NCI-H1105 treated with DMSO at 0.1 percent for 48 hours (cell line): ENCODE measurements at places on chromosomes 5 and 9.
A peak's percentile ranks its signal among the peaks of the same experiment; 100 is the strongest.

DNA sequence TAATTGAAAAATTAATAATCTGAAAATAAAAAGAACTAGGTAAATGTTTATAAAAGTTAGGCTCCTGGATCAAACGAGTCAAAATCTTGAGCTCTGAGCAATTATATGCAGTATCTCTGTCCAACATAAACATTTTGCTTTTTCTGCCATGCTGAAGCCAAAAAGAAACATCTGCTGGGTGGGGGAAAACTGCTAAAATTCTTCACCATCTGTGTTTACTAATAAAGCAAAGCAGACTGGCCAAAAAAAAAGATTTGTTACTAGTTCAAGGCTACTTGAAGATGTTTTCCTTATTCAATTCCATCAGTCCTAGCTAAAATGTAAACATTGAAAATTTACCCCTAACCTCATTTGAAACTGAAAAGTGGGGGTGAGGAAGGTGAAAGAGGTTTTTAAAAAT is 29.7 kb downstream of the GTF3C4 start:
- DNase-seq: no peak

DNA sequence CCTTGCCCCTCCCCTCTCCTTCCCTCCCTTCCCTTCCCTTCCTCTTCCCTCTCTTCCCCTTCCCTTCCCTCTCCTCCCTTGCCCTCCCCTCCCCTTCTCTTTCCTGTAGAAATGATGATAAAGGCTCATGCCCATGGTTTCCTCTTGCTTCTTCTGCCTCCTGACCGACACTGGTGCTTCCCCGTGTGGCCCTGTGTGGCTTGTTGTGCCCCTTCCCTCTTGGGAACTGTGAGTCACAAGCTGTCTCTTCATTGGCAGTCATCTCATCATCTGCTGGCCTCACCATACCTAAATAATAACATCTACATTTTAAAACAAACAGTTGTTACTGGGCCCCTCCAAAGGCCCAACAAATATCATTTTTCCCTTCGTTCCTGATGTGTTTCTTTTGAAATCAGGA is 11.7 kb upstream of the CARNMT1 start:
- no peak for DNase-seq

GRCh38 chr5:123289210-123289609 is 134.0 kb downstream of the CEP120 start:
- no peak for DNase-seq

GRCh38 chr5:68542207-68542606 is 326.7 kb downstream of the PIK3R1 start:
- DNase-seq: no peak

GRCh38 chr9:4442806-4443205 is 47.5 kb upstream of the SLC1A1 start:
- DNase-seq: no peak

DNA sequence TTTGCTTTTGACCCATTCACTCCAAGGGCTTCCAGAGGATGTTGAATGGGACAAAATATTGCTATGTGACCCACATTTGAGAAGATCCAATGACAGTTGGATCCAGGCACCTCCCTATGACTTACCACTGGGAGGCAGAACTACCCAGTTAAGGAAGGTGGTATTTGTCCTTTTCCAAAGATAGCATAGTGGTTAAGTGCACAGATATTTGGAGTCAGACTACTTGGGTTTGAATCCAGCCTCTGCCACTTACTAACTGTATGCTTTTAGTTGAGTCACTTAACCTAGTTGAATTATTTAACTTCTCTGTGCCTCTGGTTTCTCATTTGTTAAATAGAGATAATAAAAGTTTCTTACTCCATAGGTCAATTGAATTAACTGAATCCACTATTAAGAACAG is 74.5 kb upstream of the PALM2AKAP2 start:
- no peak for DNase-seq

DNA sequence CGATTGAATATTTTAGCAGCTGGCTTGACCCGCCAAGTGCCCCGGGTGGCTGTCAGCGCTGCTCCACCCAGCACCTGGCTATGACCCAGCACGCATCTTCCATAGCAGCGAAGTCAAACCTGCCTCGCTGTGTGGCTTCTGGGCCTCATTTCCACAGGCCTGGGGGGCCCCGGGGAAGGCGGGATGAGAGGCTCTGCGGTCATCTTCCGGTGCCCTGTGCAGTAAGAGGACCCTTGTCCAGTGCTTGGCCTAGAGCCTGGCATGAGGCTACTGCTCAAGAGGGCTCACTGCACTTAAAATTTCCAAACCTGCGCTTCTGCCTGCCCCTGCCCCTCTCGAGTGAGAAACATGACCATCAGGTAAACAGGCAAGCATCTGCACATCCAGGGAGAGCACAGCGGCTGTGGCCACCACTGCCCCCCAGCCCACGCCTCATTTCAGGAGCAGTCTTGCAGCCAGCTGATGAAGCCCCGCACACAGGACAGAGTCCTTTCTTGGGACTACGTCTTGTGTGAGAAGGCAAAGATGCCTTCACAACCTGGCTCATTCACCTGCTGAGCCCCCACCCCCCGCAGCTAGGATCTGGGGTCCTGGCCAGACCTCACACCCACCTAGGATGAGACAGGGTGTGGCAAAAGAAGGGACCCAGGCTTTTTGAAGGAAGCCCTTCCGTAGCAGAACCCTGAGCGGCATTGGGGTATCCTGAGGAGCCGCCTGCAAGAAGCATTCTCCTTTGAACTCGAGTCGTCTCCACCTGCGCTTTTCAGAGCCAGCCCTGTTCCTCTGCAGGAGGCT is 69.5 kb upstream of the UNC5A start:
- no peak for DNase-seq

- peak; percentile 87 for DNase-seq
These were observed 495.7 kb downstream of the TLE1 start for GRCh38 chr9:81193362-81194339.

DNA sequence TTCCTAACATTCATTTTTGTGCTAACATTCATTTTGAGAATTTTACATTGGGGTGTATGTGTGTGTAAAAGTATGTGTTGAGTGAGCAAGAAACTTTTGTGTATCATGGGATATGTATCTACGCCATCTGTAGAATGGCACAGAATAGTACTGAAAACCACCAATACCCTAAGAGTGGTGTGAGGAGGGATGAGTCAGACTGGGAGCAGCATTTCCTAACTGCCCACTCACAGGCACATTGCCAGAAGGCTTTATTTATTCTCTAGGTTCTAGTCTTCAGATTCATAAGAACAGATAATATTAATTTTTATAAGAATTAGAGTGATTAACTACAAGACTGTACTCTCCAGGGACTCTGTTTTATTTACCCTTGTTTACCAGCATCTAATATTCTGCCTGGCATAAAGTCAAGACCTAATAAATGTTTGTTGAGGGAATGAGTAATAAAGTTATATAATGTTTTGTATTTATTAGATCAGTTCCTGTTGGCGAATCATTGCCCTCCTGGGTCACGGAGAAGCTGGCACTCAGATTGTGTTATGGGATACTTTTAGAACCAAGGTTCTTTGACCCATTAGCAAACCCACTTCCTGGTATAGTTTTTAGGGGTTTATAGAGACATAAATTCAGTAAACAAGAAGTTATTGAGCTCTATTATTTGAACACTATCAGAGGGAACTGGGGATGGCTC is 159.1 kb upstream of the PPP2R2B start:
- DNase-seq: no peak

DNA sequence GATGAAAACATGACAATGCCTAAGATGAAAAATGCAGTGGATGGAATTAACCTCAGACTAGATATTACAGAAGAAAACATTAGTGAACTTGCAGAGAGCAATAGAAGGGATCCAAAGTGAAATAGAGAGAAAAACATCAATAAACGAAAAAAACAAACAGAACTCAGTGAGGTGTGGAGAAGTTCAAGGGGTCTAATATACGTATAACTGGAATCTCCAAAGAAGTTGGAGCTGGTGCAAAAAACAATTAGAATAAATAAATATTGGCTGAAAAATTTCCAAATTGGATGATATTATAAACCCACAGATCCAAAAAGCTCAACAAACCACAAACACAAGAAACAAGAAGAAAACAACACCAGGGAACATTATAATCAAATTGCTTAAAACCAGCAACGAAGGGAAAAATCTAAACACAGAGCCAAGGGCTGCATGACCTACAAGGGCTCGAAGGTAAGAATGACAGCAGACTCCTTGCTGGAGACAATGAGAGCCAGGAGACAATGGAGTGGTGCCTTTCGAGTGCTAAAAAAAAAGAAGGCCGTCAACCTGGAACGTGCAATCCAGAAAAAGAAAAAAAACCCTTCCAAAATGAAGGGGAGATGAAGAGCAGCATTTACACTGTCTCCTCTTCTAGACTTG is 11.8 kb downstream of the FAM163B start:
- DNase-seq: peak; percentile 45

- DNase-seq: no peak
These were observed 99.5 kb downstream of the GCNT1 start for GRCh38 chr9:76558465-76558864.

DNA sequence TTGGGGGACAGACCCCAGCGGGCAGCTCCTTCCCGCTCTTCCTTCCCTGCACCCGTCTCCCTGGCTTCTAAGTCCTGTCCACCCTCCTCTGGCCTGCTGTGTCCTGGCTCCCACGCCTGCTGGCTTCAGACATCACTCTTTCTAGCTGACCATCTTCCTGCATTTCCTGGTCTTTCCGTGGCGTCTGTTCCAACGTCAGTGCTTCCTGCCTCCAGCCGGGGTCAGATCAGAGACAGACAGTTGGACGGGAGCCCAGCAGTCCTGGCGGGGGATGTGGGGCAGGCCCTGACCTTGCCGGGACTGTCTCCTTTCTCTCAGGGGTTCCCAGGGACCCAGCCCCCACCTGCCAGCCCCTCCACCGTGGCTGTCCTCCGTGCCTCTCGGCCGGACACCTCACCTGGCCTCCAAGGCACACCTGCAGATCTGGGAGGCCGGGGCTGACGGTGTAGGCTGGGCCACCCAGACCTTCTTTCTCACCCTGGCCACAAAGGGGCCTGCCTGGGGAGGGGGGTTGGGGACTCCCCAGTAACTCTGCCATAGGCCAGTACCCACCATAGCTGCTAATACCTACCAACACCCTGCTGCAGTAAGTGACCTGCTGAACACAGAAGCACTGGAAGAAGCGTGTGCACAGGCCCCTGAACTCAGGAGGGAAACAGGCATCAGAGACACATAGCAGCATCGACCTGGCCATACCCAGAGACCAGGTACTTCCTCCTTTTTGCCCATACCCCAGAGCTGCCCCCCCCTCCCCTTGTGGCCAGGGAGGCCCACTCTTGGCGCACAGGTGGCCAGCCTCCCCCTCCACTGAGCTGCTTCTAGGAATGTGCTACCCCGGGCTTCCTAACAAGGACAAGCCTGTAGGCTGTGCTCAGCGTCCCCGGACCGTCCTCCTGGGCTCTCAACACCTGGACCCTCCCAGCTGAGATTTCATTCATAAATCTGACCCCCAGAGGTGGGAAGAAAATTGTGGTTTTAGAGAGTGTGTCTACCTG is 5.1 kb downstream of the NRARP start:
- no peak for DNase-seq

DNA sequence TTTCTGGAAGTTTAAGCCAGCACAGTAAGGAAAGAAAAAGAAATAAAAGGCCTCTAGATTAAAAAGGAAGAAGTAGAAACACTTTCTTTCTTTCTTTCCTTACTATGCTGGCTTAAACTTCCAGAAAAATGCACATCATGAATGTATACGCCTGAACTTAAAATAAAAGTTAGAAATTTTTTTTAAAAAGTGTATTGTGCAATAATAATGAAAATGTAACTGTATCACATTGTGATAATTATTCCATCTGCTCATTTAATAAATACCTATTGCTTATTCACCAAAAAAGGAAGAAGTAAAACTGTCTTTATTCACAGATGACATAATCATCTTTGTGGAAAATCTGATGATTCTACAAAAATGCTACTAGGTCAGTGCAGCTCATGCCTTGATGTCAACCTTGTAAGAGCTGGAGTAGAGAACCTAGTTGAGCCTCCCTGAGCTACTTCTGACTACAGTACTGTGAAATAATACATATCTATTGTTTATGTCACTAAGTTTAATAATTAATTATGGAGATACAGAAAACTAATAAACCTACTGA is 49.4 kb downstream of the MCTP1 start:
- no peak for DNase-seq
